ENCODE measurements at places on chromosomes 3 and 15. TPM values are rescaled to one million over a fixed set of nuclear protein-coding genes. Genes with fewer than 3 reads are reported as not detected.

GRCh38 chr3:163971861-163972260 lies 1106.4 kb downstream of the SI start:
- DNase-seq = no peak

DNA sequence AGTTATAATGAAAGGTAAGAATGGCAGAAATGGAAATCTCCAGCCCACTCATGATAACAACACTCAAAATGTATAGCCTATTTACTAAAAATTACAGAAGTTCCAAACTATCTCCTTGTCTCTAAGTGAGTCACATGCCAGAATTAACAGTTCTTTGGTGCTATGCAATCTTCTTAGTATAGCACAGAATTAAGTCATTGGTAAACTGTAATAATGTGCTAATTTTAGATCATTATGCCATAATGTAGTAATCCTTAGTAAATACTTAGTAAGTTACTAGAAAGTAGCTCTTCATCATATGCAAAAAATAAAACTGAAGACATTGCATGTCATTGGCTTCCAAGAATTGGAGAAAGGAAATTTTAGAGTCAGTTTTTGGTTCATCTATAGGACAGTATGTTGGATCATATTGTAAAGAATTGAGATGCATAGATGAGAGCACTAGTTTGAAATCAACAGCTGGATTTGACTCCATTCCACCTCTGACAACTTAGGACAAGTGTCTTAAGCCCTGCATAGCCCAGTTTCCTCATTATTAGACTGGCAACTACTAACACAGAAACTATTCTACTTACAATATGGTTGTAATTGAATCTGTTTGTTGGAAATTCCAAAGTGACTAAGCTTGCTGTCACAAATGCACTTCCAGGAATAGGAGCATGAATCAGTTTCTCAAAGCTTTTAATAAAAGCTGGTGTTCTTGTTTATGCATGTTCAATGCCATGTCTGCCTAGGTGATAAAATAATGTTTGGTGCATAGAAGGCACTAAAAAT lies 40.1 kb upstream of the CD47 start:
- DNase-seq = no peak

- no peak for DNase-seq
These were observed 97.0 kb upstream of the SNRPN start for GRCh38 chr15:24857763-24858162.

- no peak for DNase-seq
These were observed 461 bp downstream of the PCYT1A start for GRCh38 chr3:196287090-196287439.

DNA sequence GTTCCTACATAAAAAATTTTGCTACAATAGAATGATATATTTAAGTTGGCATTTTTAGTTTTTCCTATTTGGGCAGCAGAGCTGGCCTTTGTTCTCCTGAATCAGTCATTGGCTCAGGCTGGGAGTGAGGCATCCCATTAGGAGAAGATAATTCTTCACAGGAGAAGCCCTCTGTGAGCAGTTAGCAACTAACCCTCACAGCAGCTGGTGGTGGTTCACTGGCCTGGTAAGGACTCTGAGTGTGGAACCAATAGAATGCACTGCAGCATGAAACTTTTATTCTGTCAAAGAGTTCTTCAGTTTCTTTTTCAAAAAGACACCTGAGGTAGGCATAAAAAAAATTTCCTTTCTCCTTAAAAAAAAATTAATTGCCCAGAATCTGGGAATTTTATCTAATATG lies 562.6 kb downstream of the ZNF385D start:
- DNase-seq = no peak

GRCh38 chr15:94185547-94186236 lies 45.7 kb upstream of the MCTP2 start:
- DNase-seq = no peak

- DNase-seq = no peak
These were observed 21.0 kb downstream of the PRICKLE2 start for GRCh38 chr3:64203969-64204908.

DNA sequence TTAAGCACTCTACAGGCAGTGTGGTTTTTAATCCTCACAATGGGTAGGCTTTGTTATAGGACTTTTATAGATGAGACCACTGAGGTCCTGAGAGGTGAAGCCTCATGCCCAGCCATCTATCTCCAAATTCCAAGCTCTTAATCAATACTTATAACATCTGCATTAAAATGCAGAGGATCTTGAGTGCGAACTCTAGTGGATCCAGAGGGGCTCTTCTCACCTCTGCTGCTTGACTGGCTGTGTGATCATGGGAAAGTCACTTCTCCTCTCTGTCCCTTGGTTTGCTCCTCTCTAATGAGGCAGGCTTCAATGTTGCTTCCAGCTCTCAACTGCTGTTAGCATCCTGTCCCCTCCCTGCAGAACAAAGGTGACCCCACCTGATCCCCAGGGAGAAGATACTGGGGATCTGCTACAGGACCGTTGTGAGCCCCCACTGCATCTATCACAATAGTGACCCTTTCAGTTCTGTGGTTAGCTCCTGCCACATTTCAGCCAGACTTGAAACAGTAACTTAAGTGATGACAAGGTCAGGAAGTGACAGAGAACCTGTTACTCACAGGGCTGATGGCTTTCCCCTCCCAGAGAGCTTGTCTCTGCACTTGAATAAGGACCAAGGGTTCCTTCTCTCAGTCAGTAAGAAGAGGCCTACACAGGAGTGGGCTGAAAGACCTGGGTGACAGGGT lies 1.3 kb downstream of the SLC27A2 start:
- DNase-seq = no peak

DNA sequence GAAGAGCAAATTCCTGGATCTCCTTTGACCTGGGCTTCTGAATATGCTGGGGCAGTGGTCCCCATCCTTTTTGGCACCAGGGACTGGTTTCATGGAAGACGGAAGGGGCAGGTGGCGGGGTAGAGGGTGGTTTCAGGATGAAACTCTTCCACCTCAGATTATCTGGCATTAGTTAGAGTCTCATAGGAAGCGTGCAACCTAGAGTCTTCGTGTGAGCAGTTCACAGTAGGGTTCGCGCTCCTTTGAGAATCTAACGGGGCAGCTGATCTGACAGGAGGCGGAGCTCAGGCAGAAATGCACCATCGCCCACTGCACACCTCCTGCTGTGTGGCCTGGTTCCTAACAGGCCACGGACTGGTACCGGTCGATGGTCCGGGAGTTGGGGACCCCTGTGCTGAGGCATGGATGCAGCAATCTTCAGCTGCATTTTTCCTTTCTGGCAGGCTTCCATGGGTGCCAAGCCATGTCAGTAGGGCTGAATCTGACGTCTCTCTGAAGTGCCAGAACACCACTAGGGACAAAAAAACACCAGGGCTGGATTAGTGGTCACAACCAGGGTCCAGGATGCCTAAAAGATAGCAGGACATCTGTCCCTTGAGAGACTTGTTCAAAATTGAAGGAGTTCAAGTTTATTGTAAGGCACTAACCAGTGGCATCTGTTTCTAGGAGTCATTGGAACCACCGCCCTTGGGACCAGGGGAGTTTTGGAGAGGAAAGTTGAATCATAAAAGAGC lies 8.4 kb upstream of the GOLGB1 start:
- DNase-seq = no peak

DNA sequence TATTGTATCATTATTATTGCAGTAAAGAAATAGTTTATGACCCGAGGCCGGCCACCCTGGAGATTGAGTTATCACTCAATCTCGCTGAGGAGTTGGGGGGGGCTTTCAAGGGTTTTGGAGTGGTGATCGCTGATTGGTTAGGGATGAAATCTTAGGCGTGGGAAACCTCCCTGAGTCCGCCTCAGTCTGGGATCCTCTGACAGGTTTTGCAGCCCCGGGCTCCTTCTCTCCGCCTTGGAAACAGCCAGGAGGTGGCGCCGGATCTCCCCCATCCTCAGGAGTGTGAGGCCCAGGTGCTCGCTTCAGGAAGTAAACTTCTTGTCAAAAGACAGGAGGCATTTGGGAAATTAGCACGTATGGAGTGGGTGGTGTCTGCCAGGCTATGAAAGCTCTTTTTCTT lies 41.1 kb upstream of the SEC61A1 start:
- no peak for DNase-seq

GRCh38 chr3:143419611-143420010 lies 300.0 kb downstream of the CHST2 start:
- no peak for DNase-seq

DNA sequence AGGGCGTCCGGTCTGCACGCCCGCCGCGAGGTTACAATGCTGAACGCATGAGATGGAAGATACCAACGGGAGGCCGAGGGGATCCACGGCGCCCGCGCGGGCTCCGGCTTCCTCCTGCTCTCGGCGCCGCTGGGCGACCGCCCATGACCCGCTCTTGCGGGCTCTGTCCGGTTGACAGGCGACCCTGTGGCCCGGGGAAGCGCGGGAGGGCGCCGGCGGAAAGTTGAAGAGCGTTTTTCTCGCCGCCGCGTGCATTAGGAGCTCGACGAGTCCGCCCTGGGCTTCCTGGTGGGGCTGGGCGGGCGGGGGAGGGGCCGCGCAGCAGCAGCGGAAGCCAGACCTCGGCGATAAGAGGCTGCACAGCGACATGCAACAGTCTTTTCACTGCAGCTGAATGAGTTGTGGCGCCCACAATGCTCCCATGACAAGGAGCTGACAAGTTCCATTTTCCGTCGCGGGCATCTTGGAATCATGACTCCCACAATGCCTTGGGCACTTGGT lies at the start of gene MBNL1:
Gene MBNL1 (plus strand): TSS at position 375 of the 501 bp plus-strand sequence. CDS start 31,265 bp downstream, outside the sequence.
- DNase-seq = peak; percentile 79

DNA sequence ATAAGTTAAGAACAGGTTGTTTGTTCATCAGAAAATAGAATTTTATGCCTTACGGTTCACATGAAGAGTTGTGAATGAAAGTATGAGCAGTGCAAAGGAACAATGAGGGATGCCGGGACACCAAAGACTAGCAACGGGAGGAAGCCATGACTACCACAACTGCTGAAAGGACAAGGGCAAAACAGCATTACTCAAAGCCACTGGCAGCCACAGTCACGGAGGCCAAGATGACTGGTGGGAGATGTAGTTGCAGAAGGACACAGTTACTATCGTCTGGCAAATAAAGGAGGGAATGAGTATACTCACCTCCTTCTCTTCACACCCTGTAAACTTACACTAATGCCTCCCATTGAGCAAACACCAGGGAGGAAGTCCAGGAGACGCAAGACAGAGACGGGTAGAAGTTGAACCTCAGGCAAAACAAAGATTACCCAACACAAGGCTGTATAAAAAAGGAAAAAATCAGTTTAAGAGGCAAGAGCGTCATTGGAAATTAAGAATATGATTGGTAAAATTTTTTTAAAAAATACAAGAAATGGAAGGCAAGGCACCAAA lies 675.5 kb downstream of the FHIT start:
- DNase-seq = no peak

DNA sequence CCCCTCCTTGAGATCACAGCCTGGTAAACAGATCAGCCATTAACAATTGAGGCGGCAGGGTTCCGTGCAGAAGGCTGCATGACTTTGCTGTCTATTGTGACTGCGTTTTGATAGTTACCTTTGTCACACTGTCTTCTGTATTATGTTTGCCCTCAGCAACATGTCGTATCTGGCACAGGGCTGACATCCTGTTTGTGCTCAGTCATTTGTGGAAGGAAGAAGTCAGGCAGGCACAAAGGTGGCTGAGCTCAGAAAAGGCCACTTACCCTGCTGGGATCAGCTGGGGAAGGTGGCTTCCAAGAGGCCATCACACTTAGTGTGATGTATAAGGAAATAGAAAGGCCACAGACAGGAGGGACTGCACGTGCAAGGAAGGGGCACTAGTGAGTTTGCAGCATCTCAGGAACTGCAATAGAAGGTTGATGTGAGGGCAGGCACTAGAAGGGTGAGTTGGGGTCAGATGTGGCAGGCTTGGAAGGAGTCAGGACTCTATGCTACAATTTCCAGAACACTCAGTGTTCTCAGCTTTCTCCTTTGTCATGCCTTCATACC lies 13.4 kb downstream of the PML start:
- no peak for DNase-seq

DNA sequence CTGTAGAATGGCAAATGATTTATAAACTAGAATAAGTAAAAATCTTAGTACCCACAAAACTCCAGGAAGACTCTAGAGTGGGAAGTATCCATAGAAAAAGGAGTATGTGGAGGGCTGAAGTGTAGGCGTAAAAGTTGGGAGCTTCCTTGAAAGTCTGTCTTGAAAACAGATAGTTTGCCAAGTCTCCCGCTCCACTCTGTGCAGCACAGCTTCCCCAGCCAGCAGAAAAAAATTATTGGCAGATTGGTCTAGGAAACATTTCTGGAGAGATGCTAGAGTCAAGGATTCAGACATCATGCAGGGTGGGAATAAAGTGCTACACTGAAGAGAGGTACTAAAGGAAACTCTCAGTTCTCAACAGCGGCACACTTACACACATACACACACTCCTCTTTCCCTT lies 53.4 kb upstream of the CD200R1L start:
- no peak for DNase-seq

GRCh38 chr3:125212091-125212508 lies 448 bp downstream of the SLC12A8 start:
- no peak for DNase-seq

- no peak for DNase-seq
These were observed 612.8 kb downstream of the MCTP2 start for GRCh38 chr15:94844198-94844537.

DNA sequence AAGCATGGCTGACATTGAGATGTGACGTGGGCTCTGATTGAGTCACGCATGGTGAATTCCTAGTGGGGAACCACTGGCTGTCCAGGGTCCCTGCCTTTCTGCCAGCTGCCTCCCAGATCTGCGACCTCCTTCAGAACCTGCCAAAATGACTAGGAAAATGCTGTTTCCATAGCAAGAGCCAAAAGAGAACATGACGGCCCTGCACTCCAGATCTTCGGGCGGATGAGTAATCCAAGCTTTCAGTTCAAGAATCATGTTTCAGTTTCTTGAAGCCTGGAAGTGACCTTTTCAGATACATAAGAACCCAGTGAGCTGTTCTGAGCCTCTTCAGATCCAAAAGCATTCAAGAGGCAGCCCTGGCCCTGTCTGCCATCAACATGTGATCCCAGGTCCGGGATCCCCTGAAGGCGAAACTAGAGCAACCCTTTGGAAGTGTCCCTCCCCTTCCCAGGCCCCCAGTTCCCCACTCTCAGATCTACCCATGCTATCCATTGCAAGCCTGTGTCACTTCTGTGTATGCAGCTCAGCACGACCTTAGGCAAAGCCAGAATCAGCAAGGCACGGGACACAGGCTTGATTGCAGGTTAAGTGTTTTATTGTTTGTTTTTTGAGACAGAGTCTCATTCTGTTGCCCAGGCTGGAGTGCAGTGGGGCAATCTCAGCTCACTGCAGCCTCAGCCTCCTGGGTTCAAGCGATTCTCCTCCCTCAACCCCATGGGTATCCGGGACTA lies 19.7 kb downstream of the ANKRD63 start:
- DNase-seq = no peak

- no peak for DNase-seq
These were observed 544.2 kb downstream of the FGF12 start for GRCh38 chr3:192183109-192183508.

KLHL40 gene
- total RNA-seq = not detected

NRG4 gene
- total RNA-seq = 0.93 TPM

LRRIQ4 gene
- total RNA-seq = 0.29 TPM

ROBO2 gene
- not detected for total RNA-seq

TRPM1 gene
- not detected for total RNA-seq

HTR3E gene
- not detected for total RNA-seq

CCDC13 gene
- 1.7 TPM for total RNA-seq

PRKCI gene
- total RNA-seq = 6.9 TPM

EPHA3 gene
- not detected for total RNA-seq

All from activated B cell treated with CpG ODN at 0.5 μM for 24 hours (primary cell).